Muscle of back (tissue), 13 donors: ENCODE measurements at places on chromosomes 7 and 10. TPM values are rescaled to one million over a fixed set of nuclear protein-coding genes. Genes with fewer than 3 reads are reported as not detected.
A peak's percentile ranks its signal among the peaks of the same experiment; 100 is the strongest.

DNA sequence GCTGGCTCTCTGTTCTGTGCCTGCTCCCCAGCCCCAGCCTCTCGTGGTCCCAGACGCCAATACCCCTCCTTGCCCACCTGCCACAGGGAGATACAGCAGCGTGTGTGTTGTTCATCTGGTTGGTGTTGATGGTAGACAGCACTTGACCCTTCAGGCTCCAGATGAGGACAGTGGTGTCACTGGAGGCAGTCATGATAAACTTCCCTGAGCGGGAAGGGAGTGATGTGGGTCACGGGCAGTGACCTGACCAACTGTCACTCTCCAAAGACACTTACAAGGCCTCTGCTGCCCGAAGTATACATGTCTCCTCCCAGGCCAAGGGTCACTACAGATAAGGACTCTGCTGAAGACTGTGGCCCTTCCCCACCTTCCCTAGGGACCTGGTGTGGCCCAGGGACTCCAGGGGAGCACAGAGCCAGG lies 5.6 kb downstream of the TBL2 start:
- no peak for DNase-seq

- DNase-seq: no peak
These were observed 18.2 kb upstream of the GDI2 start for GRCh38 chr10:5831446-5831782.

DNA sequence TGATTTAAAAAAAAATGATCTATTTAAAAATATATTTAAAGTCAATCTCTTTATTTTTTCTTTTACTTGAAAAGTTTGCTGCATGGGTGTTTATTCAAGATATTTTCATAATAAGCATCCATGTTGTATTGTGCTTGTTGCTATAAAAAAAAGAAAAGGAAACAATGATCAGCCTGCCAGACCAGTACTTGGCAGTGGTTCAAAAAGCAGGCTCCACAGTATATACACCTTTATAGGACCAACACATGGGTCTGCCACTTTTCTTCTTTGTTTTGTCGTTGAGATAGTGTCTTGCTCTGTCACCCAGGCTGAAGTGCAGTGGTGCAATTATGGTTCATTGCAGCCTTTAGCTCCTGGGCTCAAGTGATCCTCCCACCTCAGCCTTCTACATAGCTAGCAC lies 228.0 kb downstream of the TWIST1 start:
- no peak for DNase-seq

GRCh38 chr7:155257482-155258225 lies 40.0 kb upstream of the INSIG1 start:
- DNase-seq: peak; percentile 59

- no peak for DNase-seq
These were observed 41.3 kb upstream of the GLI3 start for GRCh38 chr7:42278344-42278743.

DNA sequence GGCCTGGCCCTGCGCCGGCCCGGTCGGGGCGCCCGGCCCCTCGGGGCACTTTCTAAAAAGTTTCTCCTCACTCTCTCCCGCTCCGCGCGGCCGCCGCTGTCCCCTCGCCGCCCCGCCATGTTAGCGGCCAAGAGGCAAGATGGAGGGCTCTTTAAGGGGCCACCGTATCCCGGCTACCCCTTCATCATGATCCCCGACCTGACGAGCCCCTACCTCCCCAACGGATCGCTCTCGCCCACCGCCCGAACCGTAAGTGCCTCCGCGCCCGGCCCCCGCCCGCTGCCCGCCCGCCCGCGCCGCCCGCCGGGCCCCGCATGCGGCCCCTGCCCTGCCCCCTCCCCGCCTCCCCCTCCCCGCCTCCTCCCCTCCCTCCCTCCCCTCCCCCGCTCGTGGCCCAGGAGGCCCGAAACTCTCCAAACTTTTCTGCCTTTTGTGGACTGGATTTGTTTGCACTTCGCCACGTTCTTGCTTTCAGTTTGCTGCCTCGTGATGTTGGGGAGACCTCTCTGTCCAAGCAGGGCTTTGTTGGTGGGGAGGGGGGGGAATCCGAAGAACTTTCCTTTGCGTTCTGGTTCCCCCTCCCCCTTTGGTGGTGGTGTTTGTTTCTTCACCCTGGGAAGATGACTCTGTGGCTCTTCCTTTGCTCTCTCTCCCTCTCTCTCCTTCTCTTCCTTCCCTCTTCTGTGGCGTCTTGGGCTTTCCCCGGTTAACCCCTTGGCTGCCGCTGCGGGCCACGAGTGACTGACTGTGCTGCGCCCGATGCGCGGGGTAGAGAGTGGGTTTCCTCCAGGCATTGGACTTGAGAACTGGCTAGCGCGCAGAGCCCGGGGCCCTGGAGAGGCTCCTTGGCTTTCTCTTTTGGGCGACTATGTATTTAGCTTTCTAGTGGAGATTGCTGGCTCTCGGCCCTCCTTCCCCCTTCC lies 1.6 kb downstream of the TCF7L2 start:
- peak; percentile 81 for DNase-seq

DNA sequence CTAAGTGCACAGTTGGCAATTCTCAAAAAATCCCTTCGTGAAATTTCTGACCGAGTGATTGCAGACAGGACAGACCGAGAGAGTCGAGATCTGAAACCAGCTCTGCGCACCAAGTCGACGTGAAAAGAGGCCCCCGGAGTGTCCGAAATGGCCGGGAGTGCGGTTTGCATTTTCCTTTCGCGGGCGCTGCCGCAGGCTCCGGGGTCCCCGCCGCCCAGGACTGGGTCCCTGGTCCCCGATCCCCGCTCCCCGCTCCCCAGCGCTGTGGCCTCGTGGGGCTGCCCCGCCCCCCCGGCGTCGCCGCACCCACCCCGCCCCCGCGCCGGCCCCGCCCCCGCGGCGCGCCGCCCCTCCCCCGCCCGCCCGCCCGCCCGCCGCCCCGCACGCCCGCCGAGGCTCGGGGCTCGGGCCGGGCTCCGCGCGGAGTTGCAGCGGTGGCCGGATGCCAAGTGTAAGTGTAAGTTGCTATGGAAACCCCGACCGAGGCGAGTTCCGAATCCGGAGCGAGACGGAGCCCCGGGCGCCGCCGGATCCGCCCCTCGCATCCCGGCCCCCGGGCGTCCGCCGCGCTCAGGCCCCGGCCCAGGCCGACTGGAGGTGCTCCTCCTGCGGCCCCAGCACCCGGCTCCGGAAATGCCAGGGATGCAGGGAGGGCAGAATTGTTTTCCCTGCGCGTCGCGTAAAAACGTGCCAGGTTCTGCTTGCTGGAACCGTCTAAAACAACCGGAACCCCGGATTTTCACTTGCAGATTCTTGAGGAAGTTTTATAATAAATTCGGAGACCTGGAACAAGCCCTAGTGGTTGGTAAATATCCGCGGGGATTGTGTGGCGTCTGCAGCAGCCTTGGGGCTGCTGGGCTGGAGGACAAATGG lies 4.6 kb downstream of the BMI1 start:
- peak; percentile 57 for DNase-seq

GRCh38 chr10:69872323-69872722 lies 70.6 kb downstream of the COL13A1 start:
- no peak for DNase-seq

DNA sequence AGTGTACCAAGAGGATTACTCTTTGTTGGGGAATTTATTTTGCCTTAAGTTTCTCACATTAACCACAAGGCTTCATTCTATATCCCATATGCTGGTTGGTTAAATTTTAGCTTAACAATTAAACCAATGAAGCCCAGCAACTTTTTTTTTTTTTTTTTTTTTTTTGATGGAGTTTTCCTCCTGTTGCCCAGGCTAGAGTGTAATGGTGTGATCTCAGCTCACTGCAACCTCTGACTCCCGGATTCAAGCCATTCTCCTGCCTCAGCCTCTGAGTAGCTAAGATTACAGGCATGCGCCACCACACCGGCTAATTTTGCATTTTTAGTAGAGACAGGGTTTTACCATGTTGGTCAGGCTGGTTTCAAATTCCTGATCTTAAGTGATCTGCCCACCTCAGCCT lies 75.0 kb upstream of the MKX start:
- DNase-seq: no peak

DNA sequence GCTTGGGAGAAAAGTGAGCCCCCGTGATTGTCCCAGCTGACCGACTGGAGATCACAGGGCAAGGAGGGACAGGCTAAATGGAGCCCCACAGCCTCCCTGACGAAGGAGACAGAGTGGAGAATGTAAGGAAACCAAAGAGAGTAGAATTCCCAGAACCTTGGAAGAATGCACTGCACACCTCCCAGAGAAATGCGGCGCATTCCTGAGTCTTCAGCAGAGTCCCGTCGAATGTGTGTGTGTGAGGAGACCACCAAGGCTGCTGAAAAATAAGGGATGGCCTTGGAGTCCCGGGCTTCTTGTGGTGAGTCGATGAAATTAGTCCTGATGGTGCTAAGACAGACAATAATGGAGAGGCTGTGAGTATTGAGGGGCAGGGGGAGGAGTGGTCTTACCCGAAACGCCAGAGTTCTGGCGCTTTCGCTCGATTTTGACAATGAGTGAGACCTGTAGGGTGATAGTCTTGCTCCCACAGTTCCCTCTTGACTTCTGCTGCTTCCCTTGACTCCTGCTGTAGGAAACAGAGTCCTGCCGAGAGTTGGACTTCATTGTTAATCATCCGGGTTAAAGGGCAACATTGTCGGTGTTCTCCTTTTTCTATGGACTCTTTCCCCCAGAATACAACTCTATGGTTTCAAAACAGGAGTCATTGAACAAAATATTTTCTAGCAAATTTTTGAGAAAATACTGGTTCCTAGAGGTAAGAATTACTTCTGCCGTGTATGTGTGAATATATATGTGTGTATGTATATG lies 103.2 kb downstream of the CNNM2 start:
- no peak for DNase-seq

The GPR15LG gene
- not detected for polyA plus RNA-seq

The HSPB1 gene
- 1,406 TPM for polyA plus RNA-seq

The ITPRID1 gene
- 1.1 TPM for polyA plus RNA-seq

The FIGNL1 gene
- polyA plus RNA-seq: 25.1 TPM

The GJD4 gene
- 3.7 TPM for polyA plus RNA-seq
